ENCODE measurements at places on chromosomes 12 and 14. TPM values are rescaled to one million over a fixed set of nuclear protein-coding genes. Genes with fewer than 3 reads are reported as not detected.

Gene GLIPR1L1
- not detected for total RNA-seq

Gene FAM186B
- total RNA-seq = 0.98 TPM

Gene ZNF219
- total RNA-seq = 62.2 TPM

Gene PTPRB
- total RNA-seq = 18.4 TPM

Gene RERG
- total RNA-seq = 60.0 TPM

GRCh38 chr12:94481734-94482133, 22.1 kb upstream of the CEP83 start:
- no peak for DNase-seq

GRCh38 chr12:48194799-48195201, 8.3 kb downstream of the OR10AD1 start:
- DNase-seq = no peak

DNA sequence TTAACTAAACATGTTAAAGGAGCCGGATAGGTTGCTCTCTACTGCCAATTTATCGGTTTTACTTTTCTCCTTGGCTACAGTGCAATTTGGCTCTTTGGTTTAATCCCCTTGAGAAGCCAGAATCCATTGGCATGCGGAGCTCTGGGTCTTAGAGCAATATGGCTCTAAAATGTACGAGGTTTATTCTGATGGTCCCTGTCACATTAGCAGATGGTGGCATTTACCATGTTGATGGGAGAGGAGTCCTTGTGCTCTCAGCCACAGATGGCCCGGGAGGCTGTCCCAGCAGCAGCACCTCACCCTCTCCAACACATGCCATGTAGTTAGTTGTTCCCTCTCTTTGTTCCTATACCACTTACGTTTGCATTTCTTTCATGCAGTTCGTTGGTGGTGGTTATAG, 179.7 kb downstream of the RGS6 start:
- no peak for DNase-seq

- DNase-seq = no peak
Observed at GRCh38 chr12:24398605-24399004, 449.1 kb upstream of the SOX5 start.

DNA sequence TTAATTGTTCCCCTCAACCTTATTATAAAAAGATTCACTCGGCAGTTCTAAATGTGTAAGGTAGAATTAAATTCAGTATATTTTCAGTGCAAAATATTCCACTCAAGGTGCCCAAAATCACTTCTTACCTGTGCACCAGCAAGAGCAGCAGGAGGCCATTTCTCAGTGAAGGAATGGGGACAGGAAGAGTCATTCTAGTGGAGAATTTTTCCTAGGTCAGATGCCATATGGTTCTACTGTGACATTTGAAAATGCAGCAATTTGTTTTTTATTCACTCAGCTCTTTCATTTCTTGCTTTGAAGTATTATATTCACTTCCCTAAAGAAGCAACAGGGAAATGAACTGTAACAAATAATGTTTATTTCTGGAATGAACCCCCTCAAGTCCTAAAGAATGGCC, 264.0 kb upstream of the SYT1 start:
- no peak for DNase-seq

GRCh38 chr12:127307528-127307927, 959.4 kb upstream of the TMEM132C start:
- no peak for DNase-seq
